Stimulated activated CD8-positive, alpha-beta memory T cell treated with anti-CD3 and anti-CD28 coated beads, Interleukin-2, amount 100 ng/mL, for 48 hours (primary cell): ENCODE measurements at places on chromosomes 11 and 22.

GRCh38 chr11:99884750-99885149 lies 802.3 kb upstream of the ARHGAP42 start:
- DNase-seq: no peak

DNA sequence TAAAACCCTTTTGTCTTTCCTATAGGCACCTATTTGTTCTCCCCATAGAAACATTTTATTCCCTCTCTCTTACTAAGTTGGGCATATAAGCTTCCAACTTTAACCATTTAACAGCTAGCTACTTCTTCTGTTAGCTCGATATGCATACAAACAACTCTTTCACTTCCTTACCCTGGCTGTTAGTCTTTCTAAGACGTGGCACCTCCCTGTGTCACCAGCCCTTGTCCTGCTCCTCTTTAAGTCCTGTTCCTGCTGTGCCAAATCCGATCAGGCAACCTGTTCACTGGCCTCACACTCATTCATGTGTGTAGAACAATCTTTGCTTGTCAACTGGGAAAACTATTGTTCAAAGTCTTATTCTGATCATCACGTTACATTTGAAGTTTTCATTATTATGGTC lies 1376.1 kb upstream of the TENM4 start:
- no peak for DNase-seq

DNA sequence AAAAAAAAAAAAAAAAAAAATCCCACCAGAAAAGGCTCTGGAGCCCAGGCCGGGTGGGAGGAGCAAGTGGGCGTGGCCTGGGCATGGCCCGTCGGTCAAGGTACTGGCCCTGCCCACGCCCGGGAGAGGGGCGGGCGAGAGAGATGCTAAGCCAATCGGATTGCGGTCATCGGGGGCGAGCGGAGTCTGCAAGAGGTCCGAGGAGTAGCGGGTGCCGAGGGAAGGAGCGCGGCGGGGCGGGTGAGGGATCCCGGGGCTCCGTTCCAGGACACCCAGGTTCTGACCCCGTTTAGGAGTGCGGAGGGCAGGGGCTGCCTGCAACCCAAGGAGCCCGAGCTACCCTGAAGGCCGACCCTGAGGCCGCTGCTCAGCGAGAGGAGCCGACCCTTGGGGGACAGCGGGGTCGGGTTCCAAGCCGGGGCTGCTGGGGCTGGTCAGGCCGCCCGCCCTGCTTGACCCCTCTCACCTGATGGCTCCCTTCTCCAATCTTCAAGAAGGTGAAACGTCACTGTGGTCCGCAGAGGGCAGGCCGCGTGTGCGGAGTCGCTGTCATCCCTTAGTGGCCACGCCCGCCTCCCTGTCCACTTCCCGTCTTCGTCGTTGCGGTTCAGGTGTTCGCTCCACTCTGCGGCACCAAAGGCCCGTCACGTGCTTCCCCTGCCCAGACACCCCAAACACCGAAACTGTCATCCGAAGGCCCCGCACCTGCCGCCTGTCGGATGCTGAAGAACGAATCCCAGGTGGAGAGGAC lies 11.1 kb upstream of the TAB1 start:
- DNase-seq: peak; percentile 48

GRCh38 chr11:130462101-130462885 lies 13.8 kb downstream of the ADAMTS15 start:
- no peak for DNase-seq

- no peak for DNase-seq
Measured at GRCh38 chr22:19292458-19293230, 1.1 kb upstream of the CLTCL1 start.

- no peak for DNase-seq
Measured at GRCh38 chr11:2534134-2534956, 89.5 kb downstream of the KCNQ1 start.

- DNase-seq: no peak
Measured at GRCh38 chr22:47174671-47175112, 412.2 kb downstream of the TBC1D22A start.

- peak; percentile 36 for DNase-seq
Measured at GRCh38 chr22:43110444-43110926, at the start of gene BIK. Gene BIK, plus strand, starts transcription at chr22:43110750. Its CDS starts 13,273 bp downstream, at chr22:43124023.

- DNase-seq: no peak
Measured at GRCh38 chr22:46780453-46780852, 18.0 kb downstream of the TBC1D22A start.

- DNase-seq: no peak
Measured at GRCh38 chr11:106011481-106011880, 10.6 kb downstream of the MSANTD4 start.

DNA sequence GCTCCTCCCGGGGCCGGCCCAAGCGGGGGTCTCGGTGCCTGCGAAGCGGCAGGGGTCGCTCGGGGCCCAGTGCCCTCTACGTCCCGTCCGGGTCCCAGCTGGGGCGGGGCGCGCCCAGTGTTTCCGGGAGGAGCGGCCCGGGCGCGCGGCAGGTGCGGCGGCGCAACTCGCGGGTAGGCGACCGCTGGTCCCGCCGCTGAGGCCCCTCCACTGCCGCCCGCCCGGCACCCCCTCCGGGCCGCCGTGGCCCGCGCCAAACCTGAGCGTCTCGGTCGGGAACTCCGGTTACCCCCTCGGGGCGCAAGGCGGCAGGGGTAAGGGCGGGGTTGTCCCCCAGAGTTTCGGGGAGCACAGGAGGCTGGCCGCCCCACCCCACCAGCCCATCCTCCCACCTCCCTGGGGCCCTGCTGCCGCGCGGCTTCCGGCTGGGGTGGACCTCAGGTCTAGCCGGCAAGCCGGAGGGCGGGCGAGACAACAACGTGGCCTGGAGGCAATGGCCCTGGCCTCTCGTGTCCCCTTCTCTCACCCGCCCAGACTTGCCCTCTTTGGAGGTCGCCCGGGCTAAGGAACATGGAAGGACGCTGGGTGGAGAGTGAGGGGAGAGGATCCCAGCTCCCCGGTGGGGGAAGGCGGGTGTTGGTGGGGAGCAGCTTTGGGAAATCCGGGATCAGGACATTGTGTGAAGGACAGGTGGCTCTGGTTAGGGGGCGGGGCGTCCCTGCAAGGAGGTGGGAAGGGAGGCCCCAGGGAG lies 398 bp upstream of the CRACR2B start:
- no peak for DNase-seq

DNA sequence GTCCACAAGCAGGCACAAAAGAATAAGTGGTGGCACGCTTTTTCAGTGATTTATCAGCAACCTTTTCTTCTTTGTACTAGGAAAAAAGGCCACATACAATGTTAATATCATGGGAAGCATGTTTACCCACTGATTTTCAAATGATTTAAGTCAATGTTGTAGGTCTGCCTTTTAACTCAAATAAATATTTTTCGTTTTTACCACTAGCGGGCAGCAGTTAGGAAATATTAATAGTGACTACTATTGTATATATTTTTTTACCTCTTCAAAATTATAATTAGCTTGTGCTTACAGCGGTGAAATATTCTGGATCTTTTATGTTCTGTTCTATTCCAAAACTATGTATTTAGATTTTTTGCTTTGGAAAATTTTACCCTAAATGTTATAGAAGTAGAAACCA lies 6.4 kb upstream of the SLC17A6 start:
- DNase-seq: no peak

DNA sequence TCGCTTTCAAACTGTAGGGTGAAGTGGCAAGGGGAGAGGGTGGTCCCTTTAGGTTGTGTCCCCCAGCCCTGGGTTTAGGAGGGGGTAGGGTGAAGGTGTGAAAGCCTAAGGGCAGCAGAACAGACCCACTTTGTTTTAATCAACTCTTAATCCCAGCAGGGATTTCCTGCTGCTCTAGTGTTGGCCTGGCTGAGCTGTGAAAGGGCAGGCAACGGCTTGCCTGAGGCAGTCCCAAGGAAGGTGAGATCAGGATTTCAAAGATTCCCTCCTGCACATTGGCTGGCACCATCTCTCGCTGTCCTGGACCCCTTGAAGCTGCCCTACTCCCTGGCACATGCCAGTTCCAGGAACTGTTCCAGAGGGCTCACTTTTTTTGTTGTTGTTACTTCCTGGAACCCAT lies 221.3 kb downstream of the INSC start:
- DNase-seq: no peak

GRCh38 chr11:75100314-75100713 lies 3.6 kb upstream of the OR2AT4 start:
- peak; percentile 1 for DNase-seq

DNA sequence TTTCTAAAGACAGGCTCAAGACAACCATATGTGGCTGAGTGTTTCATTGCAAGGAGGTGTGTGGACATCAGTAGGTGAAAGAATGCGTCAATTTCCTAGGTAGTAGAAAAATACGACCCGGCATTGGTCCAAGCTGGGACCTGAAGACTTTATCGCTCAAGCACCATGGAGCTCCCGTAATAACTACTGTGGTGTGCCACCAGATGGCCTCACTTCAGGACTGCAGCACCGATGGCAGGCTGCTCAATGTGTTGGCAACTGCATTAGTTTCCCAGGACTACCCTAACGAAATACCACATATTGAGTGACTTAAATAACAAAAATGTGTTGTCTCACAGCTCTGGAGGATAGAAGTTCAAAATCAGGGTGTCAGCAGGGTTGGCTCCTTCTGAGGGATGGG lies 72.4 kb upstream of the FAT3 start:
- no peak for DNase-seq

GRCh38 chr11:129722529-129722928 lies 93.1 kb upstream of the TMEM45B start:
- DNase-seq: no peak

- no peak for DNase-seq
Measured at GRCh38 chr11:1087279-1087960, 12.7 kb downstream of the MUC2 start.
